ENCODE measurements at places on chromosomes 4 and X.

DNA sequence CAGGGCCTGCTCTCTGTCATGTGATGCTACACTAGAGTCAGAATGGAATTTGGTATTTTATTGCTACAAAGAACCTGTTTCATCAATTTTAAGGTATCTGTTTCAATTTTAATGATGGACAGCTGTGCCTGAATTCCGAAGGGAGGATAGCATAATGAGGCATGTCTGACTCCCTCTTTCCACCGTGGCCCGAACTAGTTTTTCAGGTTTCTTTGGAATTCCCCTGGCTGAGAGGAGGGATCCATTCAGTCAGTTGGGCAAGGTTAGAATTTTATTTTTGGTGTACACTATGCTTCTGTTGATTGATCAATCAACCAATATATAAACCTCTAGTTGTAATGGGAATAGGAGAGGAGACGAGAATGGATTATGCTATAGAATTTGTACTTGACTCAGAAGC lies 761.8 kb downstream of the FAM133A start:
- no peak for DNase-seq

- DNase-seq = no peak
Observed at GRCh38 chrX:109360301-109360700, 121.6 kb downstream of the GUCY2F start.

GRCh38 chr4:118916691-118917289 lies 28.1 kb downstream of the SYNPO2 start:
- DNase-seq = no peak

DNA sequence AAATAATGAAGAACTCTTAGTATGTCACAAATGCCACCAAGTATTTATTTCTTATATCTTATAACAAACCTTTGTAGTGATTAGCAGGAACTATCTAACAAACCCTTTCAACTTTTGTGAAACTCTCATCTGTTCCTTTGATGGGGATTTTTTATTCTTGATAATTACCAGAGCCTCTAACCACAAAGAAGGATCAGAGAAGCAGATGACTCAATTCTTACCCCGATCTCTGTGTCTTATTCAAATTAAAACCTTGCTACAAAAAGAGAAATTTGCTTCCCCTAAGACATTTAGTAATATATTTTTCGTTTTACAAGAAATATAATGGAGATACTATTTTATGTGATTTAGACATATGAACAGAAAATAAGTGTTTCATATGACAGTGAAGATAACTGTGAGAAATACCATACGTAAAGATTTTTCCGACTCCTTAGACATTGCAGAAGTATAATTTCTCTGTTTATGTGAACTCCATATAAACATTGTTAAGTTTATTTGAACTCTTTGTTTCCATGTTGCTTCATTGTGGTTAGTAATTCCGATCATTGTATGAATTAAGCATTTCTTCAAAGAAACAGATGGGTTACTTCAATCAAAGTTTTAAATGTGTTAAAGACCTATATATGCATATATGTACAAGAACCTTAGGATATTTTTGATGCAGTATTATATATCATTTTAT lies 205.4 kb downstream of the CFAP299 start:
- no peak for DNase-seq

DNA sequence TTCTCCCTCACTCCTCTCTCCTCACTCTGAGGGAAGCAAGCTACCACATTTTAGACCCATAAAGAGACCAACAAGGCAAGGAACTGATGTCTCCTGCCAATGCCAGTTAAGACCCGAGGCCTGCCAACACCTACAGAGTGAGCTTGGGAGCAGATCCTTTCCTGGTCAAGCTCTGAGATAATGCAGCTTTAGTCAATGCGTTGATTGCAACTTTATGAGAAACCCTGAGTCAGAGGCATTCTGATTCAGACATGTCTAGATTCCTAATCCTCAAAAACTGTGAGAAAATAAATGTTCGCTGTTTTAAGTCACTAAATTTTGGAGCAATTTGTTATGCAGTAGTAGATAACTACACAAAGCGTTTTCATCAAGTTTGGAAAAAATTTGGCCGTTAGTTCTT lies 115.5 kb downstream of the JADE1 start:
- DNase-seq = no peak

- no peak for DNase-seq
Observed at GRCh38 chr4:87076690-87077358, 142.0 kb downstream of the AFF1 start.

DNA sequence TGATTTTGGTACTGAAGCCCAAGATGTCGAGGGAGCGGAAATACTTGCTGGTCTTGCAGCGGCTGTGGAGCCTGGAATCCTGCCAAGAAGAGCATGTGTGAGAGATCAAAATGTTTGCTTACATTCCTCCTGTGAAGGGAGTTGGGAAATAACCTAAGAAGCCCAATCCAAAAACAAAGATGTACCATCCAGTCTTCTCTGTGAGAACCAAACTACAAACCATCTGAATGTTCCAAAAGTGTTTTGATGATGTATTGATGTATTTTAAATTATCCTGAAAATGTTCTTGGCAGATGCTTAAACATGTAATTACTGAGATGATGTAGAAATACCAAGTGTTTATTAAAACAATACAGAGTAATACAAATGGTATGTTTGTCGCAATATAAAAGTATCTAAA lies 10.1 kb upstream of the ADH1A start:
- DNase-seq = no peak

DNA sequence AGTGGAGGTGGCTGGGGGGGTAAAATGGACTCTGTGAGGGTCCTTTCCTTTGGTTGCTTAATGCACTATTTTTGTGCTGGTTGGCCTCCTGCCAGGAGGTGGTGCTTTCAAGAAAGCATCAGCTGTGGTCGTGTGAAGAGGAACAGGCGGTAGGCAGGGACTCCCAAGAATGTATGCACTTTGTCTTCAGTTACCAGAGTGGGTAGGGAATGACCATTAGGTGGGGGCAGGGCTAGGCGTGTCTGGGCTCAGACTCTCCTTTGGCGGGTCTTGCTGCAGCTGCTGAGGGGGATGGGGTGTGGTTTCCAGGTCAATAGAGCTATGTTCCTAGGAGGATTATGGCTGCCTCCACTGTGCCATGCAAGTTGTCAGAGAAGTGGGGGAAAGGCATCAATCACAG lies 509.0 kb downstream of the PCDH19 start:
- DNase-seq = no peak

DNA sequence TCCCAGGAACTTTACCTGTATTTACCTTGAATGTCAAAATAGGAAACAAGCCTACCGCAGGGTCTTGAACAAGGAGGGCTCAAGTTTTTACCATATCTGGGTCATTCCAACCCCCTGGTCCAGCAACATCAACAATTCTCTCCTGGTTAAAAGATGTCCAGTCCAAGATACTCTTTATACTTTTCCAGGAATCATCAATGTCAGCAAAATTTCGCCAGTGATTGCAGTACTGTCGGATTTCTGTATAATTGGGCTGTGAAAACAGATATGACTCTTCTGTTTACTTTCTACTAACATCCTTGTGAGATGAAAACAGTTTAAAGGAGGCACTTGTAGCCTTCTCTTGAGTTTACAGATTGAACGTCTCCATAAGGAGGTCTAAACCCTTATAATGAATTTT lies 7.9 kb downstream of the RPL36A start:
- no peak for DNase-seq

GRCh38 chrX:33840176-33840575 lies 291.9 kb downstream of the FAM47A start:
- DNase-seq = no peak

DNA sequence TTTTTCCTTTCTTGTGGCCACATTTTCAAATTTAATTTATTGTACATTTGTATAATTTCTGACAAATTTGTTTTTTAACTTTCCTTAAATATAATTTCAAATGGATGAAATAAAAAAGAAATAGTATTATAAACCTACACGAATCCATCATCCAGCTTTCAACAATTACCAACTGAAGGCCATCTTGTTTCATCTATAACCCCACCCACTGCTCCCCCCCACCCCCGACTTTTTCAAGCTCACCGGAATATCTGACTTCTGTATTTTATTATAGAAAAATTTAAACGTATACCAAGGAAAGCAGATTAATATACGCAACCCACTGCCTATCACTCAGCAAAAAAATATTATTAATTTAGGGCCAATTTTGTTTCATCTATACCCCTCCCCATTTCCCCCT lies 1.1 kb downstream of the MORF4L2 start:
- no peak for DNase-seq

GRCh38 chr4:26127851-26128337 lies 192.9 kb upstream of the RBPJ start:
- no peak for DNase-seq

GRCh38 chrX:133681421-133681820 lies 266.1 kb upstream of the GPC4 start:
- DNase-seq = no peak

GRCh38 chr4:20408611-20409010 lies 156.9 kb downstream of the SLIT2 start:
- no peak for DNase-seq

DNA sequence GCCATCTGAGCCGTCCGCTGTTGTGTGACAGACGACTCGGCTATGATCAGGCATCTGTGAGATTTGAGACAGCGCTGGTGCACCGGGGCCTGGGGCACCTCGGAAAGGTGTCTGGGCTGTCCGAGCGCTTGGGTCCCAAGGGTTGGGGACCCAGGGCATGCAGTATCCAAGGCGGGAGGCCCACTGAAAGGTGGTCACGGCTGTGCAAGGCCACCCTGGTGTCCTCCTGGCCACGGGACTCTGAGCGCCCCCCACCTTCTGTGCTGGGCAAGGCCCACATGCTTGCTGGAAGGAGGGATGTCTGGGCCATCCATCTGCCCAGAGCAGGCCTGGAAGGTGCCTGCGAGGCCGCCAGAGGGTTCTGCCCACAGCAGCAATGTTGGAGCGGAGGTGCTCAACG lies 19.9 kb downstream of the TACC3 start:
- no peak for DNase-seq

DNA sequence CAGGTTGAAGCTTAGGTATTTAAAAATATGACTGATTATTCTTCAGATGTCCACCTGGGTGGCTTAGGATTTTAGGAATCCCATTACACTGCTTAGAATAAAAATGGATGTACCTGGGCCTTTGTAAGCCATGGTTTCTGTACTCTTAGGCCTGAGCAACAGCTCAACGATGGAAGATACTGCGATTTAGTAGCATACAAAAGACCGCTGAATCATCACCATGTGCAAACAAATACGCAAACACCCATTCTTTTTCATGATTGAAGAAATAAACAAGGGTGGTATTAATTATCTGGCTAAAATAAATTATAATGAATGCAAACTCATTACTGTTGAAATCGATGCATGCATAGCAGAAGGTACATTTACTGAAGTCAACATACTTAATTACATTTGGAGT lies 188.9 kb downstream of the ZNF330 start:
- DNase-seq = no peak

DNA sequence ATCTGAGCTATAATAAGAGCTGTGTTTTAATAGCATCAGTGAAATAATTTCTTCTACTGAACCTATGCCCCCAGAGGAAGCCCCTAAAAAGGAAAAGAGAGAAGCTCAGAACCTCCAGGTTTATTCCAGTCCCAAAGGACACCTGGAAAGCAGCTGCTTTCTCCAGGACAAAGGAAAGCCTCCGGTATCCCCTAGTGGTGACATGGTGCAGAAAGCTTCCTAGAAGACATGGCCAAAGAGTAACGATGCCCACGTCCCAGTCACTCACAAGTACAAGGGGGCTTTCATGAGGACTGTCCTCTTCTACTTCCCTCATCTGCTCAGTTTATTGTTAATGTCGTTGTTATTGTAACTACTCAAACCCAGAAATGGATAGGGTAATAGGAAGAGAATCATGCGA lies 343.9 kb downstream of the UNC5C start:
- DNase-seq = peak; percentile 16

- DNase-seq = no peak
Observed at GRCh38 chr4:150681063-150681462, 99.1 kb downstream of the MAB21L2 start.

DNA sequence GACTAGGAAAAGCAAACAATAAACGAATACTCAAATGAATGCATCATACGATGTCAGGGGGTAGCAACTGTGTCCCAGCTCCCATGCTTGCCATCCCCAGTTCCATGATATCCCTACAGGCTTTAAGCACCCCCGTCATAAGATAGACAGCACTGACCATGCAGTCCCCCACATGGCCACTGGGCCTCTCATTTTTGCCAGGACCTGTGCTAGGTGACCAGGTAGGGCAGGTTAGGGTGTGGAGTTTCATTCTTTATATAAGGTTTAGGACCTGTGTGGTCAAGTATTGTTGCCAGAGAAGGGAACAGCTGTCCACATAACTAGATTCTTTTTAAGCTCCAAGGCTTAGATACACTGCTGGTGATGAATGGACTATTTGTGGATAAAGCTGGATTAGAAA lies 9.7 kb downstream of the PPEF2 start:
- peak; percentile 71 for DNase-seq

DNA sequence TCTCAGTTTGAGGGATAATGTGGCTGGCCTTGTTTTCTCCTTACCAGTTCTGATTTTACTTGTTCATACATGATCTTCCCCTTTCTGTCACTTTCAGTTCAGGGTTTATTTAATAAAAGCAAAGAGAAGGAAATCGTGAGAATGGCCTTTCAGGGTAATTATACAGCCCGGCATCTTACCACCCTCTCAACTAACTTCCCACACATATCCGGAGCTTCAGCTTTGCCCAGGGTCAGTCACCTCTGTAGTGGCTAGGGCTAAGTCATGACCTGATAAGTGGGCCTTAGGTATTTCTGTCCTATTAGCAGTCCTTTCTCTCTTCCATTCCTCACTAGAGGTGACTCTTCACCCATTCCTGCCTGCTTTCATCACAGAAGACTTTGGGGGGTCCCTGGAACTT lies 15.8 kb downstream of the TRPC5 start:
- no peak for DNase-seq

DNA sequence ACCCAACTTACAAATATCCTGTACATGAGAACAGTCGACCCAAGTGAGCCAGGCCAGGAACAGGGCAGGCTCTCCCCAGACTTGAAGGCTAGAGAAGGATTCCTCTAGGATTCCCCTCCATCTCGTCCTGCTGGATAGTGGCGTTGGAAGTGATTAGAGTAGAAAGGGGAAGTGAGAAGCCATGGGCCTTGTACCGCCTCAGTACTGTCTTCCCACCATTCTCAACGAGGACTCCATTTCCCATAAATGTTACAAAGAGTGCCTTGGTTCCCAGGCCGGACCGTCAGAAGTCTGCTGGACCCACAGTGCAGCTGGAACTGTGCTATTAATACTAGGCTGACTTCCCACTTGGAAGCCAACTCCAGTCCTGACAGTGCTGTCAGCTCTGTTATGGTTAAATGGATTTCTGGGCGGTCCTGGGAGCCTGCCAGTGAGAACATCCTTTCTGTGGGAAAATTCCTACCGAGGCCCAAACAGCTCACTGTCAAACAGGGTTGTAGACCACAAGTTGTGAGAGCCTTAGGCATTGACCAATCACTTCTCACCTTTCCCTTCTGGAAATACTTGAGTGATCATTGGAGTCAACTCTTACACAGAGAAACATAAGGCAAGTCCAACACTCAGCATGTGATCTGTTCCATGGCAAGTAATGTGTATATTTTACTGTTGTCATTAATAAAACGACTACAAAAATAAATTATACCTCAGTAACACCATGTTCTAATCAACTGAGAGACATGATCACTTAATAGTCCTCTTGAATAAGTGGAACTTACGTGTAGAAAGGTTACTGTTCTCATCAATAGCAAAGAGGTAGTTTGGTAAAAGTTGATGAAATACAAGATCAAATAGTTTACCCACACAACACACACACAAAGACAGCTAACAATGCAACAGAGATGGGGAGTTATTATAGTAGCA lies 58.4 kb downstream of the AMELX start:
- no peak for DNase-seq

- no peak for DNase-seq
Observed at GRCh38 chr4:160580581-160580980, 1477.7 kb downstream of the RAPGEF2 start.

GRCh38 chr4:7160439-7160838 lies 31.9 kb upstream of the SORCS2 start:
- DNase-seq = peak; percentile 20
